ENCODE measurements at places on chromosomes 11 and 22.
A peak's percentile ranks its signal among the peaks of the same experiment; 100 is the strongest.

- no peak for DNase-seq
These were observed 320.1 kb downstream of the TBC1D22A start for GRCh38 chr22:47082505-47082904.

- DNase-seq: no peak
These were observed 4.6 kb upstream of the MICAL3 start for GRCh38 chr22:18028817-18029527.

DNA sequence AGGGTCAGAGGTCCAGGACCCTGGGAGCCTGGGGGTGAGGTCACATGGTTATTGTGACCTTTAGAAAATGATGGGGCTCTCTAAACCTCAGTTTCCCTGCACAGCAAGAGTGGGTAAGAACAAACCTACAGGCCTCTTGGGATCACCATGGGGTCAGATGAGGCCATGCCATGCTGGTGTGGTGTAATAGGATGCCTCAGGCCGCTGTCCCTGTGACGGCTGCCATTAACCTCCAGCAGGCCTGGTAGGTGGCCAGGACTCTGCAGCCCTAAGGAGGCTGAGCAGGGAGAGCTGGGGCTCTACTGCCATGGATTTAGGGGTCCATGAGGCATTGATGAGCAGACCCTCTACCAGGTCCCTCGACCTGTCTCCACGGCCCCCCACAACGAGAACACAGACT is 265.5 kb downstream of the CTTN start:
- no peak for DNase-seq

DNA sequence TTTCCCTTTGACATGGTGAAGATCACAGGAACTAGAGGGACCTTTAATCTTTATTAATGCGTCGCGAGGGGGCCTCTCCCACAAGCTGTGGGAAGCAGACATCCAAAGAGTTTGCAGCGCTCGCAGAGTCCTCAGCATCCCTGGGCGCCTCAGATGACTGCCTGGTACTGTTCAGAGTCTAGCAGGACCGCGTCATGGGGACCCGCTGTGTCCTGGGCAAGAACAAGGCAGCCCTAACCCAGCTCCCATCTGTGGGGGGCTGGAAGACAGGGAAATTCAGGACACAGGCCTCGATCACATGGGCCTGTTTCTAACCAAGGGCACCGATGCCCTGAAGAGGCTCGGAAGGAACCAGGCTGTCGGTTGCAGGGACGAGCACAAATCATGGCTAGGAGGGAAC is 40.0 kb downstream of the CACNG2 start:
- no peak for DNase-seq

DNA sequence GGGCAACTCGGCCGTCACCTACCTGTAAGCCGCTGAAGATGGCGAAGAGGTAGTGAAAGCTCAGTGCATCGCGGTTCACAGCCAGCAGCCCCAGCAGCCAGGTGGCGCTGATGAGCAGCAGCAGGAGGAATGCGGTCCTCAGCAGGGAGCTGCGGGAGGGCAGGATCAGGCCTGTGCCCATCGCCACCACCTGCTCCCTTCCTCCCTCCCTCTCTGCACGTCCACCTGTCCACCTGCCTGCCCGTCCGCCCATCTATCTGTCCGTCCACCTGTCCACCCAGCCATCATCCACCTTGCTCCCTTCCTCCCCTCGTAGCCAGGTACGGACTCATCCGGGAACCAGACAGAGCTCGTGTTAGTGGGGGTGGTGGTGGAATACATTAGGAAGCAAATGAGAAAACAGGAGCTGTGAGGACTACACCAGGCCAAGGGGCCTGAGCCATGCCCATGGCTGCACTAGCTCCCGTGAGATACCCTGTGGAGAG is 32.2 kb downstream of the TRMU start:
- peak; percentile 65 for DNase-seq

GRCh38 chr22:49084206-49084605 is 743.5 kb downstream of the BRD1 start:
- no peak for DNase-seq

DNA sequence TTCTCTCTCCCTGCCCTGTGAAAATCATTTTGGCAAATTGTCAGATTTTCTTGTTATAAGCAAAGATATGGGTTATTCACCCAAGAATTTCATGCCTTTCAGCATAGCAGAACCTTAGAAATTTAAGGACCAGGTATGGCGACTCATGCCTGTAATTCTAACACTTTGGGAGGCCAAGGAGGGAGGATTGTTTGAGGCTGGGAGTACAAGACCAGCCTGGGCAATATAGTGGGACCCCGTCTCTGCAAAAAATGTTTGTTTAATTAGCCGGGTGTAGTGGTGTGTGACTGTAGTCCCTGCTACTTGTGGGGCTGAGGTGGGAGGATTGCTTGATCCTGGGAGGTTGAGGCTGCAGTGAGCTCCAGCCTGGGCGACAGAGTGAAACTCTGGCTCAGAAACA is 27.6 kb downstream of the APLP2 start:
- DNase-seq: no peak

- DNase-seq: no peak
These were observed 596.3 kb downstream of the NTM start for GRCh38 chr11:131966667-131967066.

GRCh38 chr11:37948258-37948657 is 1350.2 kb upstream of the RAG2 start:
- no peak for DNase-seq

Measured in ELR (cell line).